ENCODE measurements at places on chromosomes 2 and 18. TPM values are rescaled to one million over a fixed set of nuclear protein-coding genes. Genes with fewer than 3 reads are reported as not detected.

The VSNL1 gene
- not detected for total RNA-seq

The CYP1B1 gene
- total RNA-seq = 113 TPM

DNA sequence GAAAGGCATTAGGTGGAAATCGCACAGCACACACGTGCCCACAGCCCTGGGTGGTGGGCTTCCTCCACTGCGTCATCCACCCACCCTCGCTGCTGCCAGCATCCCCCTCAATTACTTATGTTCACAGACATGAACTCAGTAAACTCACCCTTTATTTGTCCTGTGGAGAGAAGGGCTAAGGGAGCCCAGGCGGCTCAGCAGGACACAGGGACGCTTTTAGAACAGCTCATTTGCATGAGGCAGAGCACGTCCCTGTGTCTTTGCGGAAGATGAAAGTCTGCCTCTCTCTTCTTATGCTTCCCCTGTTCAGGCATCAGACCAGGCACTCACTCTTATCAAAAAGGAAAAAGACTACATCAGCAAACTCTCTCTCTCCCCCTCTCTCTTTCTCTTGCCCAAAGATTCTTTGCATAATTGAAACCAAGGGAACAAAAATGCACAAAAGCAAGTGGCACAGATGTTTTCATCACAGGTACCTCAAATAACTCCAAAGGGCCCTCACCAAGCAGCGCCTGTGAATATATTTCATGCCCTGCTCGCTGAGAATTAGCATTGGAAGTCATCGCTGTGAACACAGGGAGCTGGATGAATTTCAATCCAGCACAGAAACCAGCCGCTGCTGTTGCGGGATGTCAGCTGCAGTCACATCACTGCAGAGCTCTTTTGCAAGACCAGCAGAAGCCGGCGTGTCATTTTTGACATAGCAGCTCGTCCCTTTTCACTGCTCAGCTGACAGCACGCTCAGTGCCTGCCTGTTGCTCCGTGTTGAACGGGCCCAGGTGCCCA, 376.3 kb upstream of the MYT1L start:
- DNase-seq = no peak

DNA sequence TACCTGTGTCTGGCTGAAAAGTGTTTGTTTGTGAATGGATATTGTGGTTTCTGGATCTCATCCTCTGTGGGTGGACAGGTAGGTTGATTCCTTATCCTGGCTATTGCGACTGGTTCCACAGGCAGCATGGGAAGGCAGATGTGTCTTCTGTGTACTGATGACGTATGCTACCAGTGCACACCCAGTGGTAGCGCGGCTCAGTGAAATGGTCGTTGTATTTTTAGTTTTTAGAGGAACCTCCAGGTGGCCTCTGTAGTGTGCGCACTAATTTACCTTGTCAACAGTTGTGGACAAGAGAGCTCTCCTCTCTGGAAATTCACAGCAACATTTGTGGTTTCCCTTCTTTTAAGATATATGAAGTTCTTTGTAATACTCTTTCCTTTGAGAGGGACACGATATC, 52.5 kb downstream of the CCDC74A start:
- no peak for DNase-seq

GRCh38 chr2:45918463-45919159, 267.1 kb downstream of the PRKCE start:
- DNase-seq = no peak

- no peak for DNase-seq
Measured at GRCh38 chr18:56787390-56787789, 136.2 kb downstream of the WDR7 start.

GRCh38 chr18:48325115-48325665, 84.0 kb downstream of the ZBTB7C start:
- DNase-seq = no peak

Data from mesenteric fat pad (tissue), 1 donor.